ENCODE measurements at places on chromosomes 4 and X.

GRCh38 chr4:157204634-157205244 is 15.8 kb upstream of the GRIA2 start:
- no peak for DNase-seq

- DNase-seq, result no peak
These were observed 51.2 kb upstream of the PJA1 start for GRCh38 chrX:69216446-69216845.

DNA sequence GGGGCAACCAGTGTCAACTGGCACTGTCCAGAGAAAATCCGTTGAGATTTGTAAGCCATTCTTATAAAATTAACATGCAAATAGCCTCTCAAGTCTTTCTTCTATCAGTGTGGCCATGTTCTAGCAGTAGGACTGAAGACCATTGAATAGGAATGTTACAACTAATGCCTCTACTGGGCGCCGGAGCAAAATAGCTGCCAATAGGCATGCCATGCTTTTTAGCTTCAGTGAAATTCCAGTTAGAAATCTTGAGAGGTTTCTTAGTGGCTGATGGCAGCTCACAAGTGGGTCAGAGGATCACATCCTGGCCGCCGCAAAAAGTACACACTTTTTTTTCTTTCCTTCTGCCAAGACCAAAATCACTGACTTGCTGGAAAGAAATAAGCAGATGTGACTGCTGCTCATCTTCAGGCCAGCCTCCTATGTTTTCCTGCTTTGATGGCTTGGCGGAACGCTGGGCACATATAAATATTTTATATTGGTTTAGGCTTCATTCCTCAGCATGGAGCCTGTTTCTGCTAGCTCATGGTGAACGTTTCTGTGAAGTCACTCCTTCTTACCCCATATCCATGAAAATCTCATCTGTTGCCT is 293.1 kb downstream of the TENM3 start:
- DNase-seq, result no peak

DNA sequence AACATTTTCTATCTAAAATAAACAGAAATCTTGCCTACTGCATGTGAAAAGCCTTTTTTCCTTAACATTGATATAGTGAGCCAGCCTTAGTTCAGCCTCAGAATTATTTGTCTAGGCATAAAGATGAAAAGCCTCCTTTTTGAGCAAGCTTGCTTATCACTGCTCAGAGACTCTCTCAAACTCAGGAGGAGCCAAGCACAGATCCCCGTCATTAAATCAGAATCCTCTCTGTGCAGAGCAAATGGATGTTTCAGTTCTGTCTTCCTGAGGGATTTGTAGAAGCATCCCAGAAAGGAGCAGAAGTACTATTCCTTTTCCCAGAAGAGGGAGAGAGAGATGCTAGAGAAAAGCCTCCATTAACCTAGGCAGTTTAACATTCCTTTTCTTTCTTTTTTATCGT is 186.9 kb upstream of the LNX1 start:
- DNase-seq, result no peak

- DNase-seq, result no peak
These were observed 120.4 kb upstream of the SMIM10 start for GRCh38 chrX:134870419-134870818.

- no peak for DNase-seq
These were observed 40.3 kb downstream of the HSPA4L start for GRCh38 chr4:127822430-127822829.

Data from left ventricle myocardium inferior (tissue), 1 donor.